ENCODE measurements at places on chromosomes 2 and 18. TPM values are rescaled to one million over a fixed set of nuclear protein-coding genes. Genes with fewer than 3 reads are reported as not detected.

DNA sequence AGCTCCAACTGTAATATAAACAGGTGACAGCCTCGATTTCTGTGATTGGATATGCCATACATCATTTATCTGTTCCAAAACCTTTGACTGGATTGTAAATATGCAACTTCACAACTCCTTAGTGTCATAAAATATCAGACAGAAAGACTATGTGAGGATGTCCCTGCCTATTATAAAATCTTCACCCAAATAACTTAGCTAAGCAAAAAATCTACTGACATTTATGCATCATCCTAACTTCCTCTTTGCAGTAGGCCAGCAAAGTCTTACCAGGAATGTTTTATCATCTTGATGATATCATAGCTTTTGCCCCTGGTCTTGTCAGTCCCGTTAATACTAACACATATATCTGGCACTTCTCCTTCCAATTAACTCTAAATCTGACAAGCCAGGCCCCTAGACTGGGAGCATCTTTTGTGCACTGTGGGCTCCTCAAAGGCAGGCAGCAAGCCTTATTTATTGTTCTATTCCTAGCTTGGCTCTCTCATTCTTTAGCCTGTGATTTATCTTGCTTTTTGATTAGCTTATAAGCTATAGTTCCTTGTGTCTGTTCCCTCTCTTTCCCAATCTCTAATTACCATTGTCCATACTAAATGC lies 356.5 kb upstream of the HNMT start:
- H3K36me3 ChIP-seq, result no peaks in the 10 kb centered on the region
- H3K27ac ChIP-seq, result no peak overlapping the region
- no peak overlapping the region for H3K4me3 ChIP-seq
- no peaks in the 10 kb centered on the region for H3K27me3 ChIP-seq

- no peak overlapping the region for H3K27ac ChIP-seq
- no peaks in the 10 kb centered on the region for H3K36me3 ChIP-seq
- H3K27me3 ChIP-seq, result no peaks in the 10 kb centered on the region
- DNase-seq, result no peak
- H3K4me3 ChIP-seq, result no peak overlapping the region
Observed at GRCh38 chr2:65491381-65491905, 59.0 kb upstream of the SPRED2 start.

DNA sequence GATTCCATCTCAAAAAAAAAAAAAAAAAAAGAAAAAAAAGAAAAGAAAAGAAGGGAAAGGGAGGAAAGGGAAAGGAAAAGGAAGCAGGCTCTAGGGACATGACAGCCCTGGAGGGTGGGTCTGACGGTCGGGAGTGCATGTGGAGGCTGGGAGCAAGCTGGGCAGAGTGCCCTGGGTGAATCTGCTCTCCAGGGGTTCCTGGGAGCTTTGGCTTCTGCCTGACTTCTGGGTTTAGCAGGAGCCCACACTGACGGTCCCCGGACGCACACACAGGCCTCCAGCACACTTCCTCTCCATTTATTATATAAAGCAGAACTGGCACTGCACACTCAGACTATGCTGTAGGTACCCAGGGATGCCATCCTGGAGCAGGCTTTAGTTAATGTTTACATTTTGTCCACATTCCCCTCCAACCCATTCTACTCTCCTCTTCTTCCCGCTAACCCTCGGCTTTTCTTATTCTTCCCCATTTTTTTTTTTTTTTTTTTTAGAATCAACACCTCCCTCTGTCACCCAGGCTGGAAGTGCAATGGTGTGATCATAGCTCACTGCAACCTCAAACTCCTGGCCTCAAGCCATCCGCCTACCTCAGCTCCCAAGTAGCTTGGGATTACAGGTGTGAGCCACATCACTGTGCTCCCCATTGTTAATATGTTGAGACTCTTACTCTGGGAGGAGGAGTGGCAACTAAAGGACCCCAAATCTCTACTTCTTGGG lies 151.1 kb upstream of the SLC1A4 start:
- no peak overlapping the region for H3K4me3 ChIP-seq
- H3K4me1 ChIP-seq, result peaks cover 18% of the 10 kb centered on the region
- peak; percentile 56 for DNase-seq

- H3K27ac ChIP-seq, result no peak overlapping the region
- H3K4me3 ChIP-seq, result no peak overlapping the region
- no peaks in the 10 kb centered on the region for H3K36me3 ChIP-seq
- no peaks in the 10 kb centered on the region for H3K4me1 ChIP-seq
- no peaks in the 10 kb centered on the region for H3K27me3 ChIP-seq
Observed at GRCh38 chr2:8966123-8966908, 37.2 kb downstream of the MBOAT2 start.

DNA sequence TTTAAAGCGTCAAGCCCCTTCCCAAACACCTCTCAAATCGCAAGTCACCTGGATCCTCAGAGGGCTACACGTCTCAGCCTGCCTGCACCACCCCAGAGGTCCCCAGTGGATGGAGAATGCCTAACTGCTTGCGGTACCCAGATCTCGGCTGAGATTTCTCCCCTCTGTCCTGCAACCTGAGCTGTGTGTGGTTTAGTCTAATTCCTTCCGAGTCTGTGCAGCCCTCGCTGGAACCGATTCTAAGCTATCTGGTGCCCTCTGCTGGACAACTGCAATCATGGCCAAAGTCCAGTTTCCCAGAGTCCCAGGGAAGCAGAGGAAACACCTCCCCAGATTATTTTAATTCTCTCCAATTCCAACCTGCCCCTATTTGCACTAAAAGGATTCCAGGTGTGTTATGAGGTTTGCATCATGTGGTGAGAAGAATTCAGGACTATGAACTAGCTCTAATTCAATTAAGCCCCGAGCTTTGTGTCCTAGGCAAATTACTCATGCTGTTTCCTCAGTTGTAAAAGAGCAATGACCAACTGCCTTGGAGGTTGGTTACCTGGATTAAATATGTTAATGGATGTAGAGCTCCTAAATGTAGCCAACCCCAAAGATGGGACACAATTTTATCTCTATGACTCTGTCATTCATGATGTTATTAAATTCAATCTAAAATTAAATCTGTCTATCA lies 276.1 kb upstream of the NCKAP5 start:
- no peak overlapping the region for H3K4me3 ChIP-seq
- H3K4me1 ChIP-seq, result peaks cover 9% of the 10 kb centered on the region
- DNase-seq, result peak; percentile 50
- H3K27me3 ChIP-seq, result no peaks in the 10 kb centered on the region

- DNase-seq, result no peak
- H3K27ac ChIP-seq, result no peak overlapping the region
- H3K27me3 ChIP-seq, result no peaks in the 10 kb centered on the region
- no peak overlapping the region for H3K4me3 ChIP-seq
- H3K36me3 ChIP-seq, result no peaks in the 10 kb centered on the region
Observed at GRCh38 chr2:84022810-84023431, 436.2 kb downstream of the SUCLG1 start.

DNA sequence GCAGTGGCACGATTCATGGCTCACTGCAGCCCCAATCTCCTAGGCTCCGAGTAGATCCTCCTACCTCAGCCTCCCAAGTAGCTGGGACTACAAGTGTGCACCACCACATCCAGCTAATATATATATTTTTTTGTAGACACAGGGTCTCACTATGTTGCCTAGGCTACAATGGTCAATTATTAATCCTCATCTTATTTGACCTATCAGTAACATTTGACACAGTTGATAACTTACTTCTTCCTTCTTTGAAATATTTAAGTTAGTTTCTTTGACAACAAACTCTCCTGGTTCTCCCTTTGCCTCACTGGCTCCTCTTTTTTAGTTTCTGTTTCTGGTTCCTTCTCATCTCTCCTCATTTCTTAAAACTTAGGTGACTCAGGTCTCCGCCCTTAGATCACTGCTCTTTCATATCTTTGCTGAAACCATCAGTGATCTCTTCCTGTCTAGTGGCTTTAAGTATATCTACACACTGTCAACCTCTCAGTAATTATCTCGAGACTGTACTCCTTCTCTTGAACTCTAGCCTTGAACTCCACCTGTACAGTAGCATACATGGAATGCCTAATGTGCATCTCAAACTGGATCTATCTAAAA lies 11.5 kb downstream of the PGAP1 start:
- peaks cover 18% of the 10 kb centered on the region for H3K36me3 ChIP-seq
- H3K27ac ChIP-seq, result no peak overlapping the region
- no peaks in the 10 kb centered on the region for H3K27me3 ChIP-seq
- no peaks in the 10 kb centered on the region for H3K4me1 ChIP-seq
- DNase-seq, result no peak
- H3K4me3 ChIP-seq, result no peak overlapping the region

DNA sequence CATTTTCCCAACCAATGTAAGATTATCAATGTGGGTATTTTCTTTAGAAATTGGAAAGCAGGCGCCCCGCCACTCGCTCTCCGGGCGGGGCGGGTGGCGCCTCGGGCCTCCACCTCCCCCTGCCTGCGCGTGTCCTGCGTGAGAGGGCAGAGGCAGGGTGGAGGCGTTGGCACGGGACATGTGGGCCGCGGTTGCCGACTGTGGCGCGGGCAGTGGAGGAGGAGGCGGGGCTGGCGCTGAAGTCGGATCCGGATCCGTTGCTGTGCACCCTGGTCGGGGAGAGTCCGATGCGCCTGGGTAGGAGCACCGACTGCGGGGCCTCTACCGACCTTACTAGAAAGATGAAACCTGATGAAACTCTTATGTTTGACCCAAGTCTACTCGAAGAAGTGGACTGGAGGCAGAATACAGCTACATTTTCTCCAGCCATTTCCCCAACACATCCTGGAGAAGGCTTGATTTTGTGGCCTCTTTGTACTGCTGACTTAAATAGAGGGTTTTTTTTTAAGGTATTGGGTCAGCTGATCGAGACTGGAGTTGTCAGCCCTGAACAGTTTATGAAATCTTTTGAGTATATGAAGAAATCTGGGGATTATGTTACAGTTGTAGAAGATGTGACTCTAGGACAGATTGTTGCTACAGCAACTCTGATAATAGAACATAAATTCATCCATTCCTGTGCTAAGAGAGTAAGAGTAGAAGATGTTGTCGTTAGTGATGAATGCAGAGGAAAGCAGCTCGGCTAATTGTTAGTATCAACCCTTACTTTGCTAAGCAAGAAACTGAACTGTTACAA lies 37.9 kb downstream of the PMS1 start:
- no peak overlapping the region for H3K4me3 ChIP-seq
- H3K36me3 ChIP-seq, result peaks cover 22% of the 10 kb centered on the region
- H3K27ac ChIP-seq, result no peak overlapping the region

GRCh38 chr2:36560726-36561125 lies 37.2 kb downstream of the FEZ2 start:
- H3K36me3 ChIP-seq, result peaks cover 17% of the 10 kb centered on the region
- H3K27me3 ChIP-seq, result no peaks in the 10 kb centered on the region
- peak overlapping the region; percentile 47 for H3K27ac ChIP-seq
- peaks cover 41% of the 10 kb centered on the region for H3K4me1 ChIP-seq
- no peak for DNase-seq
- no peak overlapping the region for H3K4me3 ChIP-seq

DNA sequence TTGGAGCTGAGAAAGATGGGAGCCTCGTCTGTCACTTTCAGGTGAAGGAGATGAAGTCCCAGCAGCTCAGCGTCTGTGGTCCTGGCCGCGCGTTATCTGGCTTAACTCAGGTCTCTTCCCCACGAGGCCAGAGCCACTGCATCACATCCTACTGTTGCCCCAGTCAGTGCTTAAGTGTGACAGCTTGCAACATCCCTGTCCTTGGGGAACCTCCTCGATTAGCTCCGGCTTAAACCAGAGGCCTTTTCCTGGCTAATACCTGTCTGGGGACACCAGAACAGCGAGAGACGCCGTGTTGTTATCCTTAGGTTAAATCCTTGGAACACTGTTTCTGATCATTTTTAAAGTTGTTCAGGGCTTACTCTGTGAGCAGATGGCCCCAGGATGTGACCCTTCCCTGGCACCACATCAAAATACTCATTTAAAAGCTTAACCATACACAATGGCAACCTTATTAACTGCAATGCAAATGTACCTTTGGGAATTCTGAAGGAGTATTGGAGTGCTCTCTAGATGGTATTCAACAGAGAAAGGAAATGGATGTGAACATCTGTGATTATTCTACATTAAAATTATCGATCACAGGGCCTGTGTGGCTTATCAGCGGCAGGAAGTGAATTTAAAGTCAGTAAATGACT lies 61.2 kb upstream of the SPP2 start:
- no peak overlapping the region for H3K27ac ChIP-seq
- peaks cover 3% of the 10 kb centered on the region for H3K27me3 ChIP-seq

DNA sequence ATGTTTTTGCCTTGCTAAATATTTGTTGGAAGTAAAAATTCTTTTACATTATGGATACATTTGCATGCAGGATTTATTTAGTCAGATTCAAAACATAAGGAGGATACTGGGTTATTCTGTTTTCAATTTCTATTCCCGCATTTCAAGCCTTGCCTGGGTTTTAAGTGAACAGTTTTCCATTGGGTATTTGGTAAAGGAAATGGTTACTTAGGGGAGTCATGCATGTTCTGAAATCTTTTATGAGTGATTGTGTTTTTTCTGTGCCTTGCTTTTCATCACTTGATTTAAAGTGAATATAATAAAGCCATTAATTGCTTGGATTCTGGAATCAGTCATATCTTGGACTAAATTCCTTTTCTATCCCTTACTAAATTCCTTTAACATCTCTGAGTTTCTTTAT lies 12.0 kb upstream of the SP9 start:
- H3K27me3 ChIP-seq, result peaks cover 56% of the 10 kb centered on the region
- H3K36me3 ChIP-seq, result no peaks in the 10 kb centered on the region
- DNase-seq, result no peak
- no peak overlapping the region for H3K4me3 ChIP-seq
- no peak overlapping the region for H3K27ac ChIP-seq

DNA sequence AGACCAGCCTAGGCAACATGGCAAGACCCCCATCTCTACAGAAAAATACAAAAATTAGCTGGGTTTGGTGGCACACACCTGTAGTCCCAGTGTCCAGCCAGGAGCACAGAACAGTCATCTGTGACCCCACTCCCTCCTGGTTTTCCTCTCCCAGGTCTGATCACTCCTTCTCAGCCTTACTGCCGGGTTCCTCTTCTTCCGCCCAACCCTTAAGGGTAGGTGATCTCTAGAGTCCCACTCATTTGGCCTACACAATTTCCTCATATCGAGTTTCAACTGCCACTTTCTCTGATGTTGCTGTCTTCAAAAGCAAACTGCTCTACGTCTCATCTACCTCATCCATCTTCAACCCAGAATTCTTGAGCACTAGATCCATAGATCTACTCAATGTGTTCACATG lies 13.4 kb upstream of the MAT2A start:
- H3K27me3 ChIP-seq, result no peaks in the 10 kb centered on the region
- H3K36me3 ChIP-seq, result no peaks in the 10 kb centered on the region
- no peak for DNase-seq
- H3K27ac ChIP-seq, result no peak overlapping the region
- H3K4me1 ChIP-seq, result peaks cover 16% of the 10 kb centered on the region
- H3K4me3 ChIP-seq, result no peak overlapping the region

GRCh38 chr2:66888791-66889631 lies 454.1 kb downstream of the MEIS1 start:
- no peak for DNase-seq
- no peaks in the 10 kb centered on the region for H3K36me3 ChIP-seq
- peak overlapping the region; percentile 19 for H3K27ac ChIP-seq

MRPS9 gene
- 15.1 TPM for total RNA-seq

VAMP8 gene
- 272 TPM for total RNA-seq

MERTK gene
- total RNA-seq, result 20.7 TPM

MEP1B gene
- total RNA-seq, result not detected

C2orf78 gene
- not detected for total RNA-seq

Measured in lower lobe of right lung (tissue), 2 donors.